Left colon (tissue), 2 donors: ENCODE measurements at places on chromosomes 7 and 10. TPM values are rescaled to one million over a fixed set of nuclear protein-coding genes. Genes with fewer than 3 reads are reported as not detected.

GPR26 gene
- not detected for total RNA-seq

HOXA3 gene
- 16.4 TPM for total RNA-seq

TBX20 gene
- 0.47 TPM for total RNA-seq

GIMAP7 gene
- total RNA-seq, result 8.7 TPM

ASB13 gene
- total RNA-seq, result 50.7 TPM

ZNF282 gene
- total RNA-seq, result 25.0 TPM

UPP1 gene
- 45.6 TPM for total RNA-seq

CPA1 gene
- 4.8 TPM for total RNA-seq

MNX1 gene
- total RNA-seq, result 20.4 TPM

ZCWPW1 gene
- total RNA-seq, result 1.2 TPM

PLEKHA8 gene
- 12.4 TPM for total RNA-seq

ARHGEF35 gene
- total RNA-seq, result 39.9 TPM

C10orf90 gene
- total RNA-seq, result not detected

ZNF503 gene
- total RNA-seq, result 3.8 TPM

FAM221A gene
- total RNA-seq, result 13.5 TPM

PTPRN2 gene
- total RNA-seq, result 30.3 TPM
